Activated CD8-positive, alpha-beta memory T cell treated with anti-CD3 and anti-CD28 coated beads, Interleukin-2, amount 50 U/mL, for 48 hours (primary cell): ENCODE measurements at places on chromosomes 4 and X.

GRCh38 chr4:2262944-2263250 lies 988 bp upstream of the MXD4 start:
- no peak for DNase-seq

DNA sequence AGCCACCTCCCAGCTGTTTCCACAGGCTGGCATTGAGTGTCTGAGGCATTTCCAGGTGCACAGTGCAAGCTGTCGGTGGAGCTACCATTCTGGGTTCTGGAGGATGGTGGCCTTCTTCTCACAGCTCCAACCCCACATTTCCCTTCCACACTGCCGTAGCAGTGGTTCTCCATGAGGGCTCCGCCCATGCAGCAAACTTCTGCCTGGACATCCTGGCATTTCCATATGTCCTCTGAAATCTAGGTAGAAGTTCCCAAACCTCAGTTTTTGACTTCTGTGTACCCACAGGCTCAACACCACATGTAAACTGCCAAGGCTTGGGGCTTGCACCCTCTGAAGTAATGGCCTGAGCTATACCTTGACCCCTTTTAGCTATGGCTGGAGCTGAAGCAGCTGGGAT lies 10.3 kb upstream of the FRMPD4 start:
- DNase-seq = no peak

DNA sequence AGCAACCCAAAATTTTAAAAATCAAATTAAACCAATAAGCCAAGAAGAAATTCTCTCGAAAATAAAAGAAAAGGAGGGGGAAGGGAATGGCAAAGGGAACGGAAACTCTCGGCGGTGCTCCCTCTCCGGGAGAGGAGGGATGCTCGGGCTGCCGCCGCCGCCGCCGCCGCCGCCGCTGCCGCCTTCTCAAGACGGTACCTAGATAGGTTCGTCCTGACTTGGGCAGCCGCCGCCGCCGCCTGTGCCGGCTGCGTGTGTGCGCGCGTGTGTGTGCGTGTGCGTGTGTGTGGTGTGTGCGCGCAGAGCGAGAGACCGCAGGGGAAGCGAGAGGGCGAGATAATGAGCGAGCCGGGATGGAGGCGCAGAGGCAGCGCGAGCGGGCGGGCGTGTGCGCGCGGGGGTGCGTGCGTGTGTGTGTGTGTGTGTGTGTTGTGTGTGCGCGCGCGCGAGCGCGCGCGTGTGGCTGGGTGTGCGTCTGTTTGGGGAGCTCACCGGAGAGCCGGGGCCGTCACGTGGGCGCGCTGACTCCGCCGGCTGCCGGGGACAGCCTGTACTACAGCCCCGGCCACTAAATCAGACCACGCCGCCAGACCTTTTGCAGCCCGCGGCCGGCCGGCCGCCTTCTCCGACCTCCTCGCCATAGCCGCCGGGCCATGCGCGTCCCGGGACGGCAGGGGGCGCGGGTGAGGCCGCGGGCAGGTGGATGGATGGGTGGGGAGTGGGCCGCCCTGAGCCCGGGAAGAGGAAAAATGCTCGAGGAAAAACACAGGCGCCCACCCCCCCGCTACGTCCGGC lies 111.6 kb downstream of the DHX15 start:
- DNase-seq = peak; percentile 71

- DNase-seq = no peak
Measured at GRCh38 chrX:41480508-41481260, 33.5 kb downstream of the NYX start.

DNA sequence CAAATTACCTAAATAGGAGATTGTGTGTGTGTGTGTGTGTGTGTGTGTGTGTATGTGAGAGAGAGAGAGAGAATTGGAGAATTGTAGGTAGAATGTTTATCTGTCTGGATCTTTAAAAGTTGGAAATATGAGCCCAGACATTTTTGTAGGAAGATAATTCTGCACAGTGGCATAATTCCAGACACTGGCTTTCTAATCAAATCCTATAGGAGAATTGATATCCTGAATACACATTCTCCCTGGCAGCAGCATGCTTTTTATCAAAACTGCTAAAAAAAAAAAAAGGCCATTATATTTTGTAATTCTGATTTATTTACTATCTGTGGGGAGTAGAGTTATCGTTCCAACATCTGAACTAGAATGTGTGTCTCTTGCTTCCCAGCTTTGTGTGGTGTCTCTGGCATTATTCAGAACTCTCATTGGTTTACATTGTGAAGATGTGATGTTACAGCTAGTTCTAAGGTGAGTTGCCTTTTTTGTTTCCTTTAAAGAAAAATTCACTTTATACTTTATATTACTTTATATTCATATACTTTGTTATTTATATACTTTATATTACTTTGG lies 122.4 kb downstream of the GATB start:
- no peak for DNase-seq

DNA sequence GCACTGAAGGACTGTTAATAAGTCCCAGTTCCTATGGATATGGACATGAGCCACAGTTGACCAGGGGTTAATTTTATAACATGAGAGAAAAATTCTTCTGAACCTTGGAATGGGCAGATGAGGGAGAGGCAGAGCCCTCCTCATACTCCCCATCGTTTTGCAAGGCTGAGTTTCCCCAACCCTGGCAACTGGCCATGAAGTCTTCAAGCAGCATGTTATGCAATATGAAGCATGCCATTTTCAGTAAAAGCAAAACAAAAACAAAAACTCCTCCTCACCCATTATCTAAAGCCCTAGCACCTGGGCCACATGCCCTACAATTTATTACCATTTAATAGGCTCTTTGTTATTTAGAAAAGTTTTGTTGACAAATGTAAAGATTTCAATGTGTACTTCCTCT lies 64.5 kb downstream of the GPC4 start:
- DNase-seq = no peak

- DNase-seq = no peak
Measured at GRCh38 chrX:111180750-111181240, 84.8 kb downstream of the PAK3 start.

DNA sequence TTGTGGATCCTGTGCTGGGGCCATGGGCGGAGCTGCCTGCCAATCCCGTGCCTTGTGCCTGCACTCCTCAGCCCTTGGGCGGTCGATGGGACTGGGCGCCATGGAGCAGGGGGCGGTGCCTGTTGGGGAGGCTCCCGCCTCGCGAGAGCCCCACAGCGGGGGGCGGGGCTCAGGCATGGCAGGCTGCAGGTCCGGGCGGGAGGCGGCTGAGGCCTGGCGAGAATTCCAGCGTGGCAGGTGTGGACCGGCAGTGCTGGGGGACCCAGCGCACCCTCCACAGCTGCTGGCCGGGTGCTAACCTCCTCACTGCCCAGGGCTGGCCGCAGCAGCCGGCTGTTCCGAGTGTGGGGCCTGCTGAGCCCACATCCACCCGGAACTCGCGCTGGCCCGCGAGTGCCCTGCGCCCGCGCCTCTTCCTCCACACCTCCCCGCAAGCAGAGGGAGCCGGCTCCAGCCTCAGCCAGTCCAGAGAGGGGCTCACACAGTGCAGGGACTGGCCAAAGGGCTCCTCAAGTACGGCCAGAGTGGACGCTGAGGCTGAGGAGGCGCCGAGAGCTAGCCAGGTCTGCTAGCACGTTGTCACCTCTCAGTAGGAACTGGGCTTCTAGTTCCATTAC lies 85.9 kb downstream of the GBA3 start:
- DNase-seq = no peak

DNA sequence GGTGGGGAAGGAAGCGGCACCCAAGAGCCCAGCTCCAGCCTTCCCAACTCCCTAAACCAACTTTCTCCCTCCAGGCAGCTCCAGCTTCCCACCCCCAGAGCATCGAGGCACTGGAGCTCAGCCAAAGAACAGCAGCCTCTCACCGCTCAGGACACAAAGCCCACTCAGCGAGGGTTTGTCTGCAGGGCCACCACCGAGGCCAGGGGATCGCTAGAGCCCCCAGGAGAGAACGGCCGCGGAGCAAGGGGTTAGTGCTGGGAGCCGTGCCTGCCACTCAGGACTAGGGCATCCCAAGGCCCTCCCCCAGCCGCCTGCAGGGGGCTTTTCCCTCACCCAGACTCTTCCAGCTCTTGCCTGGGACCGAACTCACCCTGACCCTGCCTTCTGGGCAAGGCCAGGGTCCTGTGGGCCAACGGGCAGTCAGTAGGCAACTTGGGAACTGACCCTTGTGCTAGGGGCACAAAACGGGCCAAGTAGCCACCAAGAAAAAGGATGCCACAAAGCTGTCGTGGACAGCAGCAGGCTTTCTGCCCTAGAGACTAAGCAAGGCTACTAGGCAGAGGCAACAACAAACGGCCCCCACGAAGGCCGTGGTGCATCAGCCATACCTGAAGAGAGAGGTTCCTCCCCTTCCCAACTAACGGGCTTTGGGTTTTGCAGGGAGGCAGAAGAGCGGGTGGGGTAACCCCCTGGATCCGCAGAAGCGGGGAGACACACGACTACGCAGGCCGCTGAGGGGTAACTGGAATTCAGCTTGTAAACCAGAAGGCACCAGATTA lies 2.3 kb downstream of the HCFC1 start:
- DNase-seq = no peak

GRCh38 chrX:46582325-46582724 lies 8.8 kb downstream of the CHST7 start:
- no peak for DNase-seq

DNA sequence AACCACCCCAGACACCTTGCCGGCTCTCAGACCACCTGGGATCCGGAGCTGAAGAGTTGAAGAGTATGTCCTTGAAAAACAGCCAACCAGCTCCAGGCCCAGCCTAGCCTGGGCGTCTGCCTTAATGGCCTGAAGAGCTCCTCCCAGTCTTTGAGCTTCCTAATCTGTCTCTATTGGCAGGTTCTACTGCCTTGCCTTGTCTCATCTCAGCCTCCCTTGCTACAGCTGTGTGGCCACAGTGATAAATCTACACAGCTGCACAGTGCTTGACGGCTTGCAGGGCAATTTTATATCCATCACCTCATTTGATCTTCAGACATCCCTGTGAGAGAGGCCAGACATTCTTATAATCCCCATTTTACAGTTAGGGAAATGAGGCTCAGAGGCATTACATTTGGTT lies 19.9 kb downstream of the AWAT2 start:
- DNase-seq = no peak

DNA sequence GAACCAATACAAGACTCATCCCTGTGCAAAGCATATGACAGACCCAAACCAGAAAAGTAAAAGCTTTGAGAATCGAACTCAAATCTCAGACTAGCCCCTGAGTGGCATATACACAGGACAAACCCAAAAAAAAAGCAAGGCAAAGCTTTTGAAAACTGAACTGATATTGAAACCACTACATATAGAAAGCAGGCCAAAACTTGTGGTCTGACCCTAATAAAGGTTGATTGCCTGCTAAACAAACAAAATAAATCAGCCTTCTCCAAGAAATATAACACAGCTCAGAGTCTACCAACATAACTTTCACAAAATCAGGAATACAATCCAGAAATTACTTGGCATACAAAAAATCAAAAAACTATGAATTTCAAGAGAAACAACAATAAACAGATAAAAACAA lies 40.3 kb downstream of the LRBA start:
- no peak for DNase-seq

DNA sequence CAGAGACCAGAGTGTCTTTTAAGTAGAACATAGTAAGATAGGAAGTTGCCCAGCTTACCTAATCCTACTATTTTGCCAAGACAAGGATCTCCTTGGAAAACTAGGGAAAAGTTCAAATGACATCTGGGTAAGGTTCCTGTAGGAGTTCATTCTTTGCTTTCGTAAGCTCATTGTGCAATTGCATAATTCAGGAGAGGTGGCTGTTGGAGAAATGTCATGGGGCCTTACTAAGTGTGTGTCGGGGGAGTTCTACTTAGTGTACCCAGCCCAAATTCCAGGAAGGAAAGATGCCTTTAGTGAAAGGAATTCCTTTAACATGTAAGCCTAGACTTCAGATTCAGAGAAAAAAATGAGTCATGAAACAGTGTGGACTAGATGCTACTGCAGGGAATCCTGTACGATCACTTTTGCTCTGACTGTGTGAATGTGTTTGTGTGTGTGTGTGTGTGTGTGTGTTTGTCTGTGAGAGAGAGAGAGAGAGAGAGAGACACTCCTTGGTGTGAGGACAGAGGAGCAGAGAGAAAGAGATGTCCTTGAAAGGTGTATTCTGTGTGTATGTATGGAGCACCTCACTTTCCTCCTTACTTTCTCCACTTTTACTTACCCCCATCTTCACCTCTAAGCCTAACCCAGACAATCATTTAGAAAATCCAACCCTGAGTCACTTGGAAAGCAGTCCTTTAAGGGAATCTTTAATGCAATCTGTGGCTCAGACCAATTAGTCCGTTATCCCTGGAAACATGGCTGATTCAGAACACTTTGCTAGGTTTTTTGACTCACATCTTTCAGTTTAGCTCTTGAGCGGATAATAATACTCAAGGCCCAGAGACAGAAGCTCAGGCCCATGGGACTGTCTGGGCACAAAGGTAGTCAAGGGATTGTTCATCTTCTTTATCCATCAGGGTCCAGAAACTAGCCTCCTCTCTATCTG lies 114.5 kb upstream of the ACSL4 start:
- no peak for DNase-seq

DNA sequence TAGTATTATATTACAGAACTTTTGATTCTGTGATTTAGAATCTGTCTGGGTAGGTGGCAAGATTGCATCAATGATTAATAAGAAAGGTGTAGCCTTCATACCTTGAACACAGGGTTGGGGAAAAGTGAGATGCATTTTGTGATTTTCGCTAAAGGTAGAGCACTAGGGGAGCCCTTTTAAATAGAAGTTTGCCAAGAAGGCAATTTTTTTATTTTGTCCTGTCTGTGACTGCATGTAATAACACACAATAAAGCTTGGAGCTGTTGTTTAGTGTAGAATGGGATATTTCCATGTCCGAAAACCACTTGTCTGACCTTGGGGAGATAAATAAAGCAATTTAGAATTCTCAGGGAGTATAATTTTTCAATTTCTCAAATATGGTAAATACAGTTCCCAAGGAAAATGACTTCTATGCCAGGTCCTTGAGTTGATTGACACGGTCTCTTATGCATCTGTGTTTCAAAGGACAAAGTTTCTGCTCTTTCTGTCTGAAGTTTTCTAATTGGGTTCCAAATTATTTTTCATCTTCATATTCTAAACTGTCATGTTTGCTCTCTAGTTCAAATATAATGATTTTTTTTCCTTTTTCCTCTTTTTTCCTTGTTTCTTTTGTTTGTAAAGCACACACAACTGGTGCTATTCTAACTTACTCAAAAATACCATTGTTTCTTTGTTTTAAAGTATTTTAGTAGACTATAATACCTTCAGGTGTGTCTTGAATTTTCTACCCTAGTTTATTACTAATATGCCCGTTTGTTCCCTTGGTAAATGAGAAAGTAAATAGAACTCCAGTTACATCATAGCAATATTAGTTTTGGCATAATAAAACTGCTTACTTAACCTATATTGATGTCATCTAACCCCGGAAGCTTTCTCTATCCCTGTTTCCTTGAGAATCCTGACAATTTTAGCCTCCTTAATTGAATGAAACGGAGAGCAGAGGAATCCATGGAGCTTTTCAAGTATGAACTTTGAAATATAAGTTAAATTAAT lies 87.8 kb upstream of the BMPR1B start:
- no peak for DNase-seq

GRCh38 chrX:18674417-18674787 lies 2.5 kb upstream of the RS1 start:
- peak; percentile 58 for DNase-seq

DNA sequence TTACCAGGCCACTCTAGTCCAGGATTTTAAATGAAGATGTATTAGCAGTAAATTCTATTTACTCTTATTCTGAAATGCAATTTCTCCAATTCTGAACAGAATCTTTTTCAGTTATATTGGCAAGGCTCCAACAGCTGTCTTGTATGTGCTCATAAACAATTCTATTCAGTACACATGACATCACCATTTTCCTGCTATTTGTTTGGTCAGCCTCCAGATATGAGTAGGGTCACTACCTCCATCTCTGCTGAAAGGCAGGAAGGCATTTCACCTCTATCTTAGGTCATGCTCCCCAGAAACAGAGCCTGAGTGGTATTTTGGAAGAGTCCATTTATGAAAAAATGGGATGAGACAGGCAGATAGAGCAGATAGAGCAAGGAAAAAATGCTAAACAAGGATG lies 151.1 kb upstream of the ADGRL3 start:
- DNase-seq = no peak
